Activated CD8-positive, alpha-beta T cell treated with anti-CD3 and anti-CD28 coated beads for 36 hours (primary cell): ENCODE measurements at places on chromosomes 1 and 21. TPM values are rescaled to one million over a fixed set of nuclear protein-coding genes. Genes with fewer than 3 reads are reported as not detected.

- DNase-seq: no peak
- H3K27ac ChIP-seq: no peak overlapping the region
- no peak overlapping the region for H3K4me3 ChIP-seq
- no peaks in the 10 kb centered on the region for H3K36me3 ChIP-seq
- H3K27me3 ChIP-seq: no peaks in the 10 kb centered on the region
These were observed 123.6 kb downstream of the ELAVL4 start for GRCh38 chr1:50232336-50232735.

DNA sequence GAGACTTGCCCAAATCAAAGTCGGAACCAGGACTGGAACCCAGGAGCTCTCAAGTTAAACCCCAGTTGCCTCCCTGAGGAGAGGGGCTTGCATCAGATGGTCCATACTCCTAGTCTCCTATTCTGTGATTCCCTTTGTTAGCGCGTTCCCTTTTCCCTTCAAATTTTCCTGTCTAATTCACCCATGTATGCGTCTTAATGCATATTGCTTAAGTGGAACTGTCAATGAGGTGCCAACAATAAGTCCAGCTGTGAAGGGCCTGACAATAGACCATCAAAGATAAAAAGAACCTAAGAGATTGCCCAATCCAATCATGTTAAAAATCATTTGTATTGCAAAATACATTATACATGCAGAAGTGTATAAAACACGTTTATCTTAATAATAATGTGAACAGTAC is 634 bp upstream of the SPATA6 start:
- peaks cover 17% of the 10 kb centered on the region for H3K27me3 ChIP-seq
- H3K4me3 ChIP-seq: peak overlapping the region; percentile 79
- H3K36me3 ChIP-seq: no peaks in the 10 kb centered on the region

DNA sequence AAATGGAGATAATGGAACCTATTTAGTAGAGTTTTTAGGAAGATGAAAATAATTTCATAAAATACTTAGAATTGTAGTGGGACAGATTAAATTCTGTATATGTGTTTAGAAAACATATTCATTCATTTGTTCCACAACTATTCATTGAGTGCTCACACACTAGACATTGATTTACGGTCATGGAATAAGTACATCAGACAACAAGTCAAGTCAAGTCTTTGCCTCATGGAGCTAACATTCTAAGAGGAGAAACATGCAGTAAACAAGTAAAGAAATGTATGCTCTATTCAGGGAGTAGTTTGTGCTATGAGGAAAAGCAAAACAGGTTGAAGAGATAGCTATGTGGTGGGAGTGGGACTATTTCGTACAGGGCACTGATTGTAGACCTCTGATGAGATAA is 9.0 kb downstream of the BTBD19 start:
- H3K36me3 ChIP-seq: peaks cover 15% of the 10 kb centered on the region
- H3K27ac ChIP-seq: peak overlapping the region; percentile 11
- no peak overlapping the region for H3K4me3 ChIP-seq
- no peak for DNase-seq

BRDT gene
- total RNA-seq: not detected

PTPRC gene
- total RNA-seq: 499 TPM

DNA sequence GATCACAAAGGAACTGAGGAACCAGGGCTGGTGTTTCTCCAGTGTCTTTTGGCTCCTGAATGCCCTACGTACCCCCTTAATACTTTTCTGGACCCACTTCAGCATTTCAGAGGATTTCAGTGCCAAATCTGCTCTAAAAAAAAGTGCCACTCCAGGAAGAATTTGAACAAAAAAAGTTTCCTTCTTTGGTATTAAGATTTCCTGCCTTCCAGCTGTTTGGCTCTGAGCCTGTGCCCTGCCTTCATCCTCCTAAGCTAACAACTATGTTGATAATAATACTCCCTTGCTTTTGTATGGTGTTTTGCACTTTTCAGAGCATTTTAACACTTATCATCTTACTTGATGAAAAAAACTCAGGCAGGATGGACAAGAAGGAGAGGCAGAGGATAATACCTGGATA is 11.0 kb upstream of the RIMS3 start:
- DNase-seq: no peak
- no peaks in the 10 kb centered on the region for H3K4me1 ChIP-seq
- no peak overlapping the region for H3K27ac ChIP-seq
- H3K36me3 ChIP-seq: no peaks in the 10 kb centered on the region
- no peak overlapping the region for H3K4me3 ChIP-seq
- H3K27me3 ChIP-seq: no peaks in the 10 kb centered on the region

DNA sequence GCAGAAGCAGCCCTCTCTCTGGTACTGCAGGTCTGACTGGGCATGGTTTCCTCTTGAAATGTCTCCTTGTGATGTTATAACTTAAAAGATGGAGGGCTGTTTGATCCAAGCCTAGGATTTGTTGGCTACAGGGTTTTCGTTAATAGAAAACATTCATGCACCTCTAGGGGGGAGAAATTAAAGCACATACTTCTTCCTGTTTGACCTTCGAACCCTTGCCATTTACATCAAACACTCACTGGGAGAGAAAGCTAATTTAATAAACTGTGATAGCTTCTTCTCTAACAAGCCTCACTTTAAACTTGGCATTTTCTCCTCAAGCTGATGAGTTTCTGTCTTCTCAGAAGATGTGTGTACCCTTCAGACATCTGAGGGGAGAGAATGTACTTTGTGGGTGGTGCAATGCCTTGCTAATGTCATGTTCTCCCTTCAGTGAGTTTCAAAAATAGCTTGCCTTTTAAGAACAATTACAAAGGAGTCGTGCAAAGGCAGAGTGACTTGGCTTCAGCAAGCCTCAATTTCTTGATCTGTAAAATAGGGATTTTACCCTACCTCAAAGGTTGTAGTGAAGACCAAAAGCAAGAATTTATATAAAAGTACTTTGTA is 20.4 kb downstream of the CACHD1 start:
- peaks cover 16% of the 10 kb centered on the region for H3K4me1 ChIP-seq
- no peaks in the 10 kb centered on the region for H3K36me3 ChIP-seq
- peaks cover 2% of the 10 kb centered on the region for H3K27me3 ChIP-seq

TNNT2 gene
- total RNA-seq: not detected

RYR2 gene
- 0.02 TPM for total RNA-seq

SLC35F3 gene
- 3.5 TPM for total RNA-seq

DNA sequence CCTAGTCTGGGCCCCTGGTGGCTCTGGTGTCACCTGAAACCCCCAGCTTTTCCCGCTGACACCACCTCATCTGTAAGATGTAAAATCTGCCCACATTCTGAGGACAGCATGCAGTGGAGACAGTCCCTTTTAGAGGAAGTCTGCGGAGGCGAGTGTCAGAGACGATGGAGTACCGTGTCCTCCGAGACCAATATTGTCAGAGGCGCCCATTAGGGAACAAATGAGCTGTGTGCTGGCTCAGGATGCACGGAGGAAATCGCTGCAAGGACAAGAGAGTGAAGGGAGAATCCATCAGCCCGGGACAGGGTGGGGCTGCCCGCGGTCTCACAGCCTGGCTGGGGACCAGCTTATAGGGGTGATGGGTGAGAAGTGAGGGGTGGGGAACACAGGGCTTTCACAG is 214.8 kb downstream of the MATN1 start:
- H3K27ac ChIP-seq: no peak overlapping the region
- H3K36me3 ChIP-seq: no peaks in the 10 kb centered on the region
- no peak for DNase-seq
- no peak overlapping the region for H3K4me3 ChIP-seq
- peaks cover 3% of the 10 kb centered on the region for H3K27me3 ChIP-seq
- H3K4me1 ChIP-seq: no peaks in the 10 kb centered on the region

- H3K27me3 ChIP-seq: peaks cover 22% of the 10 kb centered on the region
- peaks cover 12% of the 10 kb centered on the region for H3K4me1 ChIP-seq
- no peaks in the 10 kb centered on the region for H3K36me3 ChIP-seq
These were observed 8.8 kb upstream of the TSPEAR start for GRCh38 chr21:44720170-44720569.

- peaks cover 32% of the 10 kb centered on the region for H3K27me3 ChIP-seq
- no peaks in the 10 kb centered on the region for H3K36me3 ChIP-seq
- no peak for DNase-seq
- H3K4me1 ChIP-seq: peaks cover 4% of the 10 kb centered on the region
These were observed 2.7 kb downstream of the SLC35F3 start for GRCh38 chr1:233907151-233907550.

MMEL1 gene
- 3.1 TPM for total RNA-seq

C1QB gene
- not detected for total RNA-seq

BROX gene
- 25.7 TPM for total RNA-seq

LAD1 gene
- total RNA-seq: not detected

- H3K27me3 ChIP-seq: no peaks in the 10 kb centered on the region
- H3K4me3 ChIP-seq: no peak overlapping the region
- peaks cover 35% of the 10 kb centered on the region for H3K36me3 ChIP-seq
- no peaks in the 10 kb centered on the region for H3K4me1 ChIP-seq
These were observed 6.9 kb upstream of the A3GALT2 start for GRCh38 chr1:33327587-33328325.

CYP4A11 gene
- not detected for total RNA-seq

SH2D1B gene
- not detected for total RNA-seq

MUL1 gene
- total RNA-seq: 12.0 TPM

DNA sequence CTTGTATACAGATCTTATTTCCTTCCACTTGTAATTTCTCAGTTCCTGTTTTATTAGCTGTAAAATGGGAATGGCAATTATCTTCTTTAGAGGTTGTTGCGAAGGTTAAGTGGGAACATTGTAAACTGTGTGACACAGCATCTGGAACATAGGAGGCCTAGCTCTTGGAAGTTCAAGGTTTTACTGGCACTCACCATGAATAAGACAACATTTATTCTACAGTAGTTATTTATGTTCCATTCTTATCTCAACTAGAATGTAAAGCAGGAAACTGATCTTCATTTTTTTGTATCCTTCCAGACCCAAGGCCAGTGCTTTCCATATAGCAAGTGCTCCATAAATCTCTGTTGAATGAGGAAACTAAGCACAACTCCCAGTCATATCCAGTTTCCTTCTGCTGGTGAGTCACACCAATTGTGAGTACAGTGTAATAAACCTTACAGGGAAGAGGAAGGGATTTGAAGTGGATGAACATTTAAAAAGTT is 1.4 kb downstream of the BCL10 start:
- H3K4me3 ChIP-seq: peak overlapping the region; percentile 86
- no peak for DNase-seq
- no peaks in the 10 kb centered on the region for H3K27me3 ChIP-seq
- peaks cover 59% of the 10 kb centered on the region for H3K4me1 ChIP-seq

FAM163A gene
- total RNA-seq: not detected

DNA sequence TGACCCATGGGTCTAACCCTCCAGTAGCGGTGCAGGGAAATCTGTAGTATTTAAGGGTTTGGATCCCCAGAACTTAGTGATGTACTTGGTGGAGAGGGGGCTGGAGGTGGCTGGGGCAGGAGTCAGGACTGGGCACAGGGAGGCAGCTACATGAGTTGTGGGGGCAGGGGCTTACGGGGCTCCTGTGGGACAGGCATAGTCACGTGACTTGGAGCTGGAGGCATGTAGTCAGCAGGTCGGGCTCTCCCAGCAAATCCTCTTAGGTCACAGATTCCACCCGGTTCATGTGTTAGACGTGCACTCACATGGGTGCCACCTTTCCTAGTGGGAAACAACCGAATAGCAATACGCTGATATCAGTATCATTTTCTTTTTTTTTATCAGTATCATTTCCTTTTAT is 112.1 kb downstream of the PCP4 start:
- no peak overlapping the region for H3K27ac ChIP-seq
- H3K36me3 ChIP-seq: no peaks in the 10 kb centered on the region
- no peak overlapping the region for H3K4me3 ChIP-seq

DNA sequence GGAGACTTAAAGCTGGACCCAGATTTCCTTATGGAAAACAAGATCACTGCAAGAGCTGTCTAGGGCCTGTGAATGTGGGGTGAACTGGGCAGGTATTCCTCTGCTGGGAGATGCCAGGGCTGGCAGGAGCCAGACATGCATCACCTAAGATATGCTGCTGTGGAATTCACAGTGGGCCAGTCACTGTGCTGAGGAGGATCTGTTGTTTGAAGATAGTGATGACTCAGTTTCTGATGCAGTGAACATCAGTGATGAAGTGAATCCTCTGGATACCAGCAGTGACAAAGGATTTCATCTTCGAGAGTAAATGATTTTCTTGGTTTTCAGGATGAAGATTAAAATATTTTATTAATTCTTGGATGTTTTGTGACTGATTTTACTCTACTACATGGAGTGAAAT is 29.9 kb upstream of the CAMSAP2 start:
- no peaks in the 10 kb centered on the region for H3K27me3 ChIP-seq
- no peaks in the 10 kb centered on the region for H3K36me3 ChIP-seq
- H3K4me3 ChIP-seq: no peak overlapping the region
- no peak overlapping the region for H3K27ac ChIP-seq

GRCh38 chr1:54558434-54559030 is 10.5 kb downstream of the ACOT11 start:
- no peaks in the 10 kb centered on the region for H3K36me3 ChIP-seq
- no peak overlapping the region for H3K4me3 ChIP-seq
- DNase-seq: no peak

GRCh38 chr1:171139890-171140289 is 45.2 kb upstream of the FMO2 start:
- H3K4me3 ChIP-seq: no peak overlapping the region
- no peaks in the 10 kb centered on the region for H3K36me3 ChIP-seq
- DNase-seq: no peak

DNA sequence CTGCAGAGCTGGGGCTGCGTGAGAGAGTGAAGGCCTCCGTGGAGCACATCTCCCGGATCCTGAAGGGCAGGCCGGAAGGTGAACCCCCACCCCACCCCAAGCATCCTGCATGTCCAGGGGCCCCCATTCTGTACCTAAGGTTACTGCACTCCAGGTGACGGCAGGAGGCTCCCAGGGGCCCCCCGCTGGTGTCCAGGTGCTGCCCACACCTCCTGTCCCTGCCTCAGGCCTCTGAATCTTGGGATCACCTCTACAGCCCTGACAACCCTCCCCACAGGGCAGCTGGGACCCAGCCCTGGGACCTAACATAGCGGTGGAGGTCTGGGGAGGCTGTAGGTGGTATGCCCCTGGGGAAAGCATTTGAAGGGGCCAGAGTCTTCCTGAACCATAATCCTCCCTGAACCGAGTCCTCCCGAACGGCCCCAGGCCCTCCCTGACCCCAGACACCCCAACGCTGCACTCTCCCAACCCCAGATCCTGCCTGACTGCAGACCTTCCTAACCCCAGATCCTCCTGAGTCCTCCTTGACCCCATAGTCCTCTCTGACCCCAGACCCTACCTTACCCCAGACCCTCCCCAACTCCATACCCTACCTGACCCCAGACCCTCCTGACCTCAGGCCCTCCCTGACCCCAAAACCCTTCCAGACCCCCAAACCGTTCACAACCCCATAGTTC is 33.5 kb downstream of the TRIM11 start:
- H3K4me3 ChIP-seq: no peak overlapping the region
- H3K36me3 ChIP-seq: no peaks in the 10 kb centered on the region
- no peaks in the 10 kb centered on the region for H3K4me1 ChIP-seq
- no peak for DNase-seq

GRCh38 chr1:58779801-58780382 is 4.0 kb downstream of the JUN start:
- H3K4me3 ChIP-seq: no peak overlapping the region
- H3K4me1 ChIP-seq: peaks cover 9% of the 10 kb centered on the region
- DNase-seq: no peak
- peaks cover 1% of the 10 kb centered on the region for H3K27me3 ChIP-seq
